ENCODE measurements at places on chromosomes 4 and X.

GRCh38 chr4:154467886-154468285 is 23.7 kb downstream of the DCHS2 start:
- DNase-seq = no peak

GRCh38 chr4:190020790-190021717 is 6.0 kb downstream of the FRG2 start:
- DNase-seq = peak; percentile 73

GRCh38 chr4:42654631-42655268 is 2.2 kb downstream of the ATP8A1 start:
- DNase-seq = no peak

GRCh38 chr4:105620640-105621323 is 68.4 kb downstream of the ARHGEF38 start:
- DNase-seq = no peak

DNA sequence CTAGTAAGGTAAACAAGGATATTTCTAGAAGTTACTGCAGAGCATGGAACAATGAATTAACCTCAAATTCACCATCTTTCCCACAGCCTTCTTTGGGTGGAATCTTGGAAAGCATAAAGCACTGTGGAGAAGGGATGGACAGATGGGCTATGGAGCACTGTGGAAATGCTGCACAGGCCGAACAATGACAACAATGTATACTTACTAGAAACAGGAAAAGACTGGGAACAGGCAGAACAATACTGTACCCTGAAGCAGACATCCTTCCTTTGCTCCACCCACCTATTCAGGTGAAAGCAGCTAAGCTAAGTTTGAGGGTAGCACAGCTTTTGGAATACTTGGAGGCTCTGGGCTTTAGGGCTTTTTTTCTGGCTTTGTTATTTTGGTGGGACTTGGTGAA is 250.6 kb upstream of the KLF8 start:
- DNase-seq = no peak

- DNase-seq = no peak
These were observed 72.3 kb downstream of the SLIT2 start for GRCh38 chr4:20323991-20324390.

DNA sequence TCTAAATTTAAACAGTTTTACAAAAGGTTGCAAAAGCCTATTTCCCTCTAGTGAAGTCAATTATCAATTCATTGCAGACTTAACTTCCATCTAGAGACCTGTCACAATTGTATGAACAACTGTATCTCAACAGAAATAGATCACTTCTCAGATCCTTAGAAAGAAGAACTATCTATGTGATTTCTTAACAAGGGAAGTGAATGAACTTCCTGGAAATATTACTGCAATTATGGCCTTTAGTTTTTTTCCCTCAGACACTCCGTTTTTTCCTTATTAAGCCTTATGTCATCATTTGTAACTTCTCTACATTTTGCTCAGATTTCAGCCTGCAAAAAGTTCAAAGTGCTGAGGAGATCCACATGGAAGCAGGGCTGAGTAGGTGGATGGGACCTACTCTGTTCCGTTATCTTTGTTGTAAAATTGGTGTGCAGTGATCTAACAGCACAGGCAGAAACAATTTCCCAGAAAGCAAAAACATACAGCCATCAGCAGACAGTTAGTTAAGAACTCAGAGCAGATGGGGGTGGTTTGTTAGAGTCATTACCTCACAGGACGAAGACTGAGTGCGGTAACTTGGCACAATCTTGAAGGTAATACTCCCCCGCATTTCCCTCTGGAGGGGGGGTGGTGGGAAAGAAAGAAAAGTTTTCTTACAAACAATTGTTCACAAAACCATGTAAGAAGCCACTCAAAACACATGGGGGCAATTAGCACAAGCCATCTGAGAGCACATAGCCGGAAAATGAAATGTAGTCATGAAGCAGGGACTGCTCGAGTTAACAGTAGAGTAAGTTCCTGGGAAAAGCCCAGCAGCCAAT is 112.3 kb downstream of the NYX start:
- no peak for DNase-seq

DNA sequence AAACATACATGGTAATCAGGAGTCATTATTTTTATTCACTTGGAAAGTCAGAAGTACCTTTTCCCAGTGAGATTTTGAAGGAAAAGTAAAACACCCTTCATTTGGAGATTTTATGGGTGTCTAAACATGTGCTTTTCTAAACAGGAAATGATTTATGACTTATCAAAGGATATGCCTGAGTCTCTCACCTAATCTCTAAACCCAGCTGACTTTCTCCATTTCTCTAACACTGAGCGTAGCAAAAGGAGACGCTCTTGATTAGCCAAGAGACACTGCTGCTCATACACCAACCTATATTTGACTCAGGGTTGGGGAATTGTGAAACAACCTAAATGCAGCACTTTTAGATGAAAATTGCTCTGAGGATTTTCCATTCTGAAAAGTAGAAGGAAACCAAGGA is 468.5 kb upstream of the FTHL17 start:
- no peak for DNase-seq

GRCh38 chrX:17242470-17242869 is 132.5 kb upstream of the NHS start:
- peak; percentile 35 for DNase-seq

- DNase-seq = no peak
These were observed 18.8 kb upstream of the DSPP start for GRCh38 chr4:87589531-87589930.

- no peak for DNase-seq
These were observed 1920.5 kb upstream of the PCDH7 start for GRCh38 chr4:28799696-28800095.

- no peak for DNase-seq
These were observed 208.6 kb upstream of the PRPS2 start for GRCh38 chrX:12582649-12583048.
